ENCODE measurements at places on chromosomes 5 and 9.

DNA sequence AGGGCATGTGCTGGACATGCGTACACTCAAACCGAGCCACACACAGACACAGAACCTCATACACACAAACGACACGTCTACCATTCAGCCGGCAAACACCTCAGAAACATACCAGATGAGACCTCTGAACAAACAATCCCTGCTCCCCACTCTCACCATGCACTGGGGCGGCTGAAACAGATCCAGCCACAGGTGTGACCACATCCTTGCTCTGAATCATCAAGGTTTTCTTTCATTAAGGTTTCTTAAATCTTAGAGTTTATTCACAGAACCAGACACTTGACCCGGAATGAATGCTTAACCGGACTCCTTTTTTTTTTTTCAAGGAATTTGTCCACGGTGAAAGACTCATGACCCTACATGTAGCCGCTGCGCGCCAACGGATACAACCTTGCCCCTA, 26.2 kb downstream of the TERT start:
- no peak for ATAC-seq

DNA sequence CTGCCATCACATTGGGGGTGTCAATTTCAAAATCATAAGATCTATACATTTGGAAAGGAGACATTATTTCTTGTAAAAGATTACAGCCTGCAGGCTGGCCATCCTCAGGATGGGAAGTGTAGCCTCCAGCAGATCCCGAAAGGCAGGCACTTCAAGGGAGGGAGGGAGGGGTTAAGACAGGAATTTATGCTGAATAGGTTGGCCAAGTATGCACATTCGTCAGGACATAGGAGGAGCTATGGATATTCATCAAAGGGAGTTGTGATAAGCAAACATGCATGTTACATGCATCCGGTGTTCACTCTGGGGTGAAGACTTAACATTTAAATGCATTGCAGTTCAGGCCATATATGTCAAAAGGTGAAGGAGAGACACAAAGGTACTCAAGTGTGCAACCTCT, 119.4 kb downstream of the CEP120 start:
- peak; percentile 93 for ATAC-seq

- ATAC-seq, result no peak
These were observed 37.4 kb downstream of the KCNIP1 start for GRCh38 chr5:170541146-170541769.

GRCh38 chr5:122296871-122297270, 15.2 kb upstream of the SNCAIP start:
- no peak for ATAC-seq

DNA sequence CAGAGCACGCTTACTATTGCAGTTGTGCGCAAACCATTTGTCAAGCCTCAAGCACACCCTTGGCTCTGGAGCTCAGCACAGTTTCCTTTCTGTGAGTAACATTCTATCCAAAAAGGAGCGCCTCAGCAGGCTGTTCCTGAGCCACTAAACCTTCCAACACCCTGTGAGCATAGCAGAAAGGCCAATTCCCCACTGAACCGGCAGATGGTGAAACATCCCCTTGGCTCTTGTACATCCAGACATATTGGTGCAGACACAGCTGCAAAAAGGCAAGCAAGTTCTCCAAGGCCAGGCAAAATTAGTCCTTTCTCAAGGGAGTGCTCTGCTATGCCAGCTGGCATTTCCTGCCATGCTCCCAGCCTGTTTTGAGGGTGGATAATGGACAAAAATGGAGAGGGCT, 44.1 kb upstream of the CEMIP2 start:
- ATAC-seq, result peak; percentile 19

All from motor neuron (in vitro differentiated cells).